Activated CD8-positive, alpha-beta memory T cell treated with anti-CD3 and anti-CD28 coated beads for 24 hours (primary cell): ENCODE measurements at places on chromosomes 7 and 10.
A peak's percentile ranks its signal among the peaks of the same experiment; 100 is the strongest.

DNA sequence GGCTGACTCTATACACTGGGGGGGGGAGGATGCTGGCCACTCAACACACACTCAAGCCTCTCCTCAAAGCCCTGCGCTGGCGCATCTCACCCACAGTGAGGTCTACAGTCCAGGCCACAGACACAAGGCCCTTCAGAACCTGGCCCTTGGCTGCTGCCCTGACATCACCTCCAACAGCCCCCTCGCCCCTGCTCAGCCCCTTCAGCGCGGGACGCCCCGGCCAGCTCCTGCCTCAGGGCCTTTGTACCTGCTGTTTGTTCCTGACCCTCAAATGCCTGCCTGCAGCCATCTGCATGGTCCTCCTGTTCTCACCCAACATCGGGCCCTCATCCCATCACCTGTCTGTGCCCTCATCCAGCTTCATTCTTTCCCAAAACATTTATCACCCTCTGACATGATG is 572.6 kb downstream of the DNAJB6 start:
- DNase-seq: no peak

DNA sequence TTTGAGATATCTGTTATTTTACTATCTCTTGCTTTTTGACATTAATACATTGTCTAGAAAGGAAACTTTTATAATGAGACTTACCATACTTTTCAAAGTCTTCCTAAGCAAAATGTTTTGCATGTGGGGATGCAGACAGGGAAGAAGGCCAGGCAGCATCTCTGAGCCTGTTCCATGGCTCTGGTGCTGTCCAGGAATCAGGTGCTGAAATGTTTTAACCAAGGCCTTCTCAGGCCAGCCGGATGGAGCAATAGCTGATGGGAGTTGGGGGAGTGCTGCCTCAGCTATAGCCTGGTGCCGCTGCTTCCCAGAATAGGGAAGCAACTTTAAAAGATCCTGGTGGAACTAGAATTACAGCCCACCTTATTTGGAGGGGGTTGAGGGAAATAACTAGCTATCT is 38.5 kb downstream of the CRTAC1 start:
- DNase-seq: no peak

DNA sequence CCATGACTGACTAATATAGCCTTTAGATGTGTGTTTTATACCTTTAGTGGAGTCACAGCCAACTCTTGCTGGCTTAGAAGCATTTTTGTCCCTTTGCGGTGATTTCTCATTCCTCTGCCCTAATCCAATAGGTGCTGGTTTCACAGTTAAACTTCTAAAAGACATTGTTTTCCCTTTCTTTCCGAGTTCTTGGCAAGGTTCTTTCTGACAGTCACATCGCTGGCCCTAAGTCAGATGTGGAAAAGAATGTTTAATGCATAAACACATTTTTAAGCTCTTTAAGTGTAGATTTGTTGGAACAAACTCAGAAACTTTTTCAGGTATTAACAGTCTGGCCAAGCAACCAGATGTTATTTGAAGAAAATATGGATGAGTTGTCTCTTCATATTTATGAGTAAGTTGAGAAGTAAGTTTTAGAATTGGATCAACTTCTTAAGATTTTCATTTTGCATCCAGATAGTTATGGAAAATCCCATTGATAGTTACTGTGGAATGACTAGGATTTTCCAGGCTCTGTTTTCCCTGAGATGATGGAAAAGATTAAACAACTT is 4.1 kb downstream of the EPDR1 start:
- no peak for DNase-seq

DNA sequence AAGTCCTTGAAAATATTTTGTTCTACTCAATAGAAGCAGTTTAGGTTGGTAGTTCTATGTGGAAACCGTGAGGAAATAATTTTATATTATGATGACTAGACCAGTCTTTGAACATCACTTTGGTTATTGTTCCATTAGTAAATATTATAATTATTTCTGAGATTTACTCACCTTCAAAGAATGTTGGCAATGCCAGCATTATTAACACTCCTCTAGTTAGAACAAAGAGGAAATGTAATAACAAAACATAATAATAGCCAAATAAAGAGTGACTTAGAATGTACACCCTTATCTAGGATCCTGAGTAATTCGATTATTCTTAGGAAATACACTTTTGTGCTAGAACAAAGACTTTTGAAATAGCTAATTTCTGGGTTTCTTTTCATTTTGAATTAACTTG is 121.1 kb downstream of the CFTR start:
- no peak for DNase-seq

- no peak for DNase-seq
These were observed 474.7 kb upstream of the SEMA3A start for GRCh38 chr7:84669177-84669732.

DNA sequence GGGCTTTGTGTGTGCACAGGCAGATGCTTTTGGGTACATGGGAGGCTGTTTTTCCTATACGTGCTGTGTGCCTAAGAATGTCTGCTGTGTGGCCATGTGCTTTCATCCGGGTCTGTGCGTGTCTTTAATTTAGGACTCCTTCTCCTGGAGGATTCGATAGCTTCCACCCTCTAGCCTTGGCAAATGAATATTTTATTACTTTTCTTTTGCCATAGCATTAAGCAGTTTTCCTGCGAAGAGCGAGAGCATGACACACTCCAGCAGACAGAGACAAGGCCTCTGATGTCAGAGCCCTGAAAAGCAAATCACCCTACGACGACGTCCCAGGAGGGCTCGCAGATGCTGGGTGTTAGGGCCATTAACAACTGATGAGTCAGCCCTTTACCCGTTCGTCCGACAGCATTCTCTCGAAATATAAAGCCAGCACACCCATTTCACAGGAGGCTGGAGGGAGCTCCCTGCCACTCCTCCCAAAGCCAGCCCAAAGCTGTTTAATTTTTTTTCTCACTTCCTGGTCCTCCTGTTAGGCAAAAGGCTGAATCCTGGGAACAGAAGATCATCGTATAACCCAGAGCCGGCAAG is 311.3 kb upstream of the ZMIZ1 start:
- no peak for DNase-seq

DNA sequence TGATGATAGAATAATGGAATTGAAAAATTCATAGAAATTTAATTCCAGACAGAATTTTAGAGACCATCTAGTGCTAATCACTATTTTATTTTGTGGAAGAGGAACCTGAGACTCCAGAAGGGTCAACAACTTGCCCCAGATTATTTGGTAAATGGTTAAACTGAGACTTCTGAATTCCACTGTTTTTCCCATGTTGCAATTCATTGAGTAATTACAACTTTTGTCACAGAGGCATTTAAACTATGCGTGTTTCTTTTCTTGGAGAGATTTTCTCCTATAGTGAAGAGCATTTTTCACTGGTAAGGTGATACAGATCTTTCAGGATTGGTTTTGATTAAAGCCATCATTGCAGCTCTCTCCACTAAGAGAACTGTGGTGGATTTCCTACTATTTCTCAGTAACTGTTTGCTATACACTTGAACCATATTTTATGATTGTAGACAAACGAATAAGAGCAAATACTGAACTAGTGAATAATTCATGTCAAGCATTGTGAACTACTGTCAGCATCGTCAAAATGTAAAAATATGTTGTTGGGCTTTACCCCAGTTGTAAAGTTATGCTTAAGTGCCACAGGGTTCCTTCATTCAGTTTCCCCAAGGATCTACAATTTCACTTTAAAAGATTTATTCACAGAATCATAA is 26.5 kb downstream of the LRGUK start:
- DNase-seq: no peak

DNA sequence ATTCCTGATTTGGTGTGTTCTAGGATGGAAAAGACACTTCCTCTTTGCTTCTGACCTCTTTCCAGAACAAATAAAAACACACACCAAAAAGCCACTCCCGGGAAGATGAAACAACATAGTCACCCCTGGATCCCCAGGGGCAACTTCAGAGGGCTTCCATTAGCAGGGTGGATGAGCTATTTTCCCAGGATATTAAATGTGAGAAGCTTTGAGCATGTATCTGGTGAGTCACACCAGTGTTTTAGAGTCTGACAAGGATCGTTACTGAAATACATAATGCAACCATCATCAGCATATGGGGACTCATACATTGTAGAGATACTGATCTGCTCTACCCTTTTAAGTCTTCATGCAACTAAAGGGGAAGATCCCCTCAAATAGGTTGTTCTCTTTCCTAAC is 115.5 kb upstream of the ZNF438 start:
- DNase-seq: no peak

GRCh38 chr7:51306761-51307160 is 9.8 kb downstream of the COBL start:
- no peak for DNase-seq

GRCh38 chr7:98283127-98283886 is 1.8 kb downstream of the BRI3 start:
- no peak for DNase-seq

DNA sequence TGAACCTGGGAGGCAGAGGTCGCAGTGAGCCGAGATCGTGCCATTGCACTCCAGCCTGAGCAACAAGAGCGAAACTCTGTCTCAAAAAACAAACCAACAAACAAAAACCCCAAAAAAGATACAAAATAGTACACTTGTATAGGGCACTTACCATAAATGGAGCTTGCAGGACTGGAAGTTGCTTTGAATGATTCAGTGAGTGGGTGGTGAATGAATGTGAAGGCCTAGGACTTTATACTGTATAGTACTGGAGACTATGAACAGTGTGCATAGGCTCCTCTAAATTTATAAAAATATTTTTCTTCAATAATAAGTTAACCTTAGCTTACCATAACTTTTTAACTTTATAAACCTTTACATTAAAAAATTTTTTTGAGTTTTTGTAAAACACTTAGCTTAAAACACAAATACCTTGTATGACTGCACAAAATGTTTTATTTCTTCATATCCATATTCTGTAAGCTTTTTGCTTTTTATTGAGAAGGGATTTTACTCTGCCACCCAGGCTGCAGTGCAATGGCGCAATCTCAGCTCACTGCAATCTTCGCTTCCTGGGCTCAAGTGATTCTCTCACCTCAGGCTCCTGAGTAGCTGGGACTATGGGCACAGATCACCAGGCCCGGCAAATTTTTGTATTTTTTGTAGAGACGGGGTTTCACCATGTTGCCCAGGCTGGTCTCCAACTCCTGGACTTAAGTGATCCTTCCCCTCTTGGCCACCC is 6.9 kb upstream of the H2AZ2 start:
- DNase-seq: peak; percentile 19

- no peak for DNase-seq
These were observed 30.8 kb upstream of the C10orf67 start for GRCh38 chr10:23375366-23375765.

DNA sequence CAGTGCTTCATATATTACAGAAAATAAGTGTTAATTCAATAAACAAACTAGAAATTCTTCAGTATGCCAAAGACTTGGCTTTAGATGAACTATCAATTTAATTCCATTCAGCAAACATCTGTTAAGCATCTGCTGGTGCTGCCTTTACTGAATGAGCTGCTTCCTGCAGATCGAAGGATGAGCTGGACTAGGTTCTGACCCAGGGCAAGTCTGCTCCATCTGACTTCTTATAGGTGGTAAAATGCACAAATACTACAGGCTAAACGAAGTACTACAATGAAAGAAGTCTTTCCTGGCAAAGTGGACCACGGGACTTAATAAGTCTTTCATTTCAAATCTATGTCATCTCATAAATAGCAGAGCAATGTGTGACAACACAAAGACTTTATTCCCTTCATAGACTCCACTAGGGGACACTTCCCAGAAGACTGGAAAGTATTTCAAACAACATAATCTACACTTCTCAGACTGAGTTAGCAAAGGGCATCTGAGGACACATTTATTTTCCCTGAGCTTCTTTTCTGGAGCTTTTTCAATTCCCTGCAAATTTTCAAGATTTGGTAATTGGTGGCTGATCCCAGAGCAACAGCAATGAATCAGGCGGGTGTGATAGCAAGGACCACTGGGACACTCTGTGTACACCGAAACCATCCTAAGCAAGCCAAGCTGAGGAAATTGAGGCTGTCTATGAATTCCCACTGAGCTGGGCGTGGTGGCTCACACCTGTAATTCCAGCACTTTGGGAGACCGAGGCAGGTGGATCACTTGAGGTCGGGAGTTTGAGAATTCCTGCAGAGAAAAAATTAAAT is 108.9 kb upstream of the FRMD4A start:
- DNase-seq: no peak

DNA sequence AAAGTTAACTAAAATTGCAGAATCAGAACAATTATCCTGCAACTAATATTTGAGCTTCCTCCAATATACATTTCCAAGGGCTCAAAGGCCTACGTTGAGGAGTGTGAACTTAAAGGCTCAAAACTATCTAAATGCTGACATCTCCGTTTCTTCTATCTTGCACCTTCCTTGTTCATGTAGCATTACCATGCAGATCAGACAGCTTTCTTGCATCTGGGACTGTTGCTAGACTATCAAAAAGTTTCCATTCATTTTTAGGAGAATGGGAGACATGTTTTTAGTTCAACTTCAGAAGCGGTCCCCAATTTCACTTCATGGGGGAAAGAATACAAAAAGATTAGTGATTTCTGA is 2.9 kb downstream of the ANKRD1 start:
- DNase-seq: no peak

GRCh38 chr10:84185526-84186175 is 8.7 kb upstream of the CDHR1 start:
- DNase-seq: no peak

DNA sequence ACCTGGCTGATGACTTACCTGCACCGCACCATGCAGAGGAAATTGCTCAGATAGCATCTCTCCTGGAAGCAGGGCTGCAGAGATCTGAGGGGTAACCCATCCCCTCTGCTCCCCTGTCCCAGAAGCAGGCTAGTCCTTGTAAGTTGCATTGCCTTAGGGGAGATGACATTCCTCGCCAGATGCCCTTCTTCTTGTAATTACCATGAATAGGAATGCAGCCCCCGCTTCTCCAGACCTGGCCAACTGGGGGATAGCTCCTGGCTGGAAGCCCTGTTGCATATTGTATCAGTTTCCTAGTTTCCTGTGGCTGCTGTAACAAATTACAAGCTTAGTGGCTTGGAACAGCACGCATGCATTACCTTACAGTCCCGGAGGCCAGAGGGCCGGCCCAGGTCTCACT is 47.5 kb upstream of the EN2 start:
- no peak for DNase-seq

GRCh38 chr10:86164174-86164774 is 202.3 kb downstream of the GRID1 start:
- DNase-seq: no peak

- DNase-seq: no peak
These were observed 207.6 kb upstream of the AOAH start for GRCh38 chr7:36931892-36932291.

DNA sequence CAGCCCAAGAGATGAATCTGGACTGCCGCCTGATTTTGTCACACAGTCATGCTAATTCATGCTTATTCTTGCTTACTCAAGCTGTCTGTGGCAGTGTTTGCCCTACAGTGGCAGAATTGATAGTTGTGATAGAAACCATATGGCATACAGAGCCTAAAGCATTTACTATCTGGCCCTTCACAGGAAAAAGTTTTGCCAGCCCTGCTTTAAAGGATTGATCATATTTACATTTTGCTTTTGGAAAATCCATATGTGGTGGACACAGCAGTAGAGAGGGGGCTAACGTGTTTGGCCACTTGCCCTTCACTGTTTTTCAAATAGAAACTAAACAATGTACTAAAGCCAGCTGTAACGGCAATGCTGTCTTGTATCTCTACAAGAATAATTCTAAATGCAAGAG is 974.0 kb upstream of the GHITM start:
- DNase-seq: no peak
